Hippocampal formation (tissue), 2 donors: ENCODE measurements at places on chromosomes 13 and 19.
A peak's percentile ranks its signal among the peaks of the same experiment; 100 is the strongest.

DNA sequence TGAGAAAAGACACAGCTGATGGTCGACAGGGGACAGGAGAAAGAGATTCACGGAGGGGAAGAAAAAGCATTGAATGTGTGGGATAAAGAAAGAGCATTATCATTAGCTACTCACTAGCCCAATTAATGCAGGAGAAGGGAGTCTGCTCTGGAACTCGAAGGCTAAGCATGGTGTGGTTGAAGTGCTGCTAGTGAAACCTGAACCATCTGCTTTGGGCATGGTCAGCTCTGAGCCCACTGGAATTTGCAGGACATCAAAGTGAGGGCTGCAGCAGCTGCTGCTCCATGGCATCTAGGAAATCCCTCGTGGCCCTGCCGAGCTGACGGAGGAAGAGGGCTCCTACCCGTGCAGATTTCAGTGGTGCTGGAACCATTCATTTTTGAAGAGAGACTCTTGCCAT is 320.3 kb downstream of the ATP8A2 start:
- no peak for DNase-seq

GRCh38 chr13:108575430-108575829 is 54.0 kb upstream of the MYO16 start:
- no peak for DNase-seq

DNA sequence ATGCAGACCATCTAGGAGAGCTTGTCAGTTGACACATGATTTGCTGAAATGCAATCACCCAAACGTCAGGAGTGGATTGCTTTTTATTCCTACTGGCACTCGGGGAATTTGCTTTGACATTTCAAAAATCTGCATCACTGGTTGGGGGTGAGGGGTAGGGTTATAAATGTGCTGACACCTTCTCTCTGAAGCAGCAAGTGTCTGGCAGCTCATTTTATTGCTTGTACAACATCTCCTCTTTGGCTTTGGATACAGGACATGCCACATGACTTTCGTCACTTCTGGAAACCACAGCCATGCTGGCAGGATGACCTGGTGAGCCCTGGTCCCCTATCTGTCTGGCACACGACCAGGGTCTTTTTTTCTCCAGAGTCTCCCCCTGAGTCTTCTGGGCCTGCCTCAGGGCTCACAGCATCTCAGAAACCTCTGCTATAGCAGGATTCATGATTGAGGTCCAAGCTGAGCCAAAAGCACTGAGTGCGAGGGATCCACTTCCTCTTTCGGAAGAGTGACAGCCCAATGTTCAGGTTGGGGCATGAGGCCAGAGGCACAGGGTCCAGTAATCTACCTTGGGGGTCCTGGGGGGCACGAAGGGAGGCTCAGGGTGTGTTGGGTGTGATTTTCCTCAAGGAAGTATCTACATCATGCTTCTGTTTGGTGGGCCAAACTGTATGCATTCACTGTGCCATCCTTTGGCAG is 60.1 kb downstream of the HSPH1 start:
- DNase-seq: no peak

GRCh38 chr13:33182729-33183128 is 102.8 kb downstream of the STARD13 start:
- DNase-seq: no peak

DNA sequence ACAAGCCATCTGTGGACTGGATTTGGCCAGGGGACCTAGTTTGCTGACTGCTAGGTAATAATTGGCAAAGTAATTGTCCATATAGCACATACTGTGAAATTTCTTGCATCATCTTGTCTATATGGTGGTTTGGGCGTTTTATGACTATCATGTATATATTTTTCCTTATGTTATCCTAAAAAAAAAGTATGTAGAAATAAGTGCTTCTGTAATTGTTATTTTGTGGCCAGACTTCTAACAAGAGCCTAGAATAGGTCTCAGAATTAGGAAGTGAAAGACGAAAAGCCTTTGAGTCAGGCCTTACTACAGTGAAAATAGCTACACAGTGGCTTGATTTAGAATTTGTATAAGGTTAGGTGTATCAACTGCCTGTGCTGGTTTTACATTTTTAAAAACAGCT is 4.2 kb downstream of the FNDC3A start:
- DNase-seq: no peak

DNA sequence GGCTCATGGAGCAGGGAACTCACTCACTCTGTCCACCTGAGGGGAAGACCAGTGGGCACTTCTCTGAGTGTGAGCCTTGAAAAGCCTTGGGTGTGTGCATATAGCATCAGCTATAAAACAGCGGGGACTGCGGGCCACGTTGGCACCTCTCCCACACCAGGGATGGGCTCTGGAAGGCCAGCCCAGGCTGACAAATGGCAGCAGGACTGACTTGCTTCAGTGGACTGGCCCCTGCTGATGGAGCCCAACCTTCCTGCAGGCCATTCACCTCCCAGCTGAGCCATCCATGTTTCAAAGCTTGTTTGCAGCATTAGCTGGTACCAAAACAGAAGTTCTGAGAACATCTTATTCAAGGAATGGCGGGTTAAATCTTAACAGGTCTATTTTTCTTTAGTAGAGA is 21.0 kb downstream of the TSHZ3 start:
- DNase-seq: no peak

DNA sequence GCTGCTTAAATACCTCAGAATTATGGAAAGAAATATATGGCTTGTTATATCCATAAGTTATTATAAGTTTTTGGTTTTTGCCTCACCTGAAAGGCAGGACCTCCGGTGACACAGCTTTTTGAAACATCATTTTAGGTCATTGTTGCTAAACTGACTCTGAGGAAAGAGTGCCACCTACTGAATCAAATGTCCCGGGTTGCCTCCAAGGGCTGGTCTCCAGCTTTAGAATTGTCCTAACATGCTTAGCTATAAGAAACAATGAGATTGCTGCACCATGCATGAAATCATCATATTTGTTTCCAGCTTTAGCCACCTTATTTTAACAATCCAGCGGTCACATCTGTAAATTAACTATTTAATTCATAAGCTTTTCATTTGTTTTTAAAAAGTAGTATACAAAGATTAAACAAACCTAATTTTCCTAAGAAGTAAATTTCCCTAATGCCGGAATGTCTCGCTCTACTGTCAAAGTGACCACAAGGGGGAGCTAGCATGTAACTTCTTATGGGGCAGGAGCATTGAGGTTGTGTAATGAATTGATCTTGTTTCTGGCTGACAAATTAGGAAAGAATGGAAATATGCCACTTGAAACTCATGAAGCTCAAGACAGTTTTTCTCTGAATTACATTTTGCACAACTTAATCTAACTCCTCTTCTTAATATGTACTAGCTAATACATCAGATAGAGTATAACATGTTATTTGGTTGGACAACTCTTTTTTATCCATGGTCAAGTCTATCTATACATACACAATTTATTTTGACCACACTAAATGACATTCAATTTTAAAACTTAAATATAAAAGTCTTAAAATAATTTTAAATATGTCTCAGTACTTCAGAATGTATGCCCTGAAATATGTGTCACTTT is 6.7 kb upstream of the PCDH17 start:
- DNase-seq: peak; percentile 74

DNA sequence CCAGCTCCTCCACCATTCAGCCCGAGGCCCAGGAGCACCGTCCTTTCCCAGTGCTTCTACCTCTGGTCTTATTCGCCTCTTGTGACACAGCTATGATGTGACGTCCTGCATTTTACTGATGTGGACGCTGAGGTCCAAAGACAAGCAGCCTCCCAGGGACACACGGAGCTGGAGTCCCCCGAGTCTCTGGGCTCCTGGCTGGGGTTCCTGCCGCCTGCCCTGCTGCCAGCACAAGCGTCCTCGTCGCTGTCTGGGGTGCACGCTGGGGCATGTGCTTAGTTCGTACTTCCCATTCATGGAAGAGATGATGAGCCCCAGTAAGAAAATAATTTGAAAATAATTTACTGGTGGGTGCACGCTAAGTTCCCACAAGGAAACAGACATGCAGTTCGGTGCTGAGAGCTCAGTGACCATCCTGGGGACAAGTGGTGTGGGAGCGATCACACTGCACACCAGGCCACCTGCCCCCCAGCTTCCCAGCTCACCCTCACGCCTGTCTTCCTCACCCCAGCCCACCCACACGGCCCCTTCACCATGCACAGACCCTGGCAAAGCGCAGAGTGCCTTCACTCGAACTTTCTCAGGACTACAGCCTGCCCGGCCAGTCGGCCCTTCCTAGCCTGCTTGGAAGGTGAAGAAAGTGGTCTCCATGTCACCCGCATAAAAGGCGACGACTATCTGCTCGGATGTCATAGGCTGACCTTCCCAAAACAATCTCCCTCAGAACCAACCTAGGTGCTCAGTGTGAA is 14.2 kb upstream of the CFAP97D2 start:
- DNase-seq: no peak

DNA sequence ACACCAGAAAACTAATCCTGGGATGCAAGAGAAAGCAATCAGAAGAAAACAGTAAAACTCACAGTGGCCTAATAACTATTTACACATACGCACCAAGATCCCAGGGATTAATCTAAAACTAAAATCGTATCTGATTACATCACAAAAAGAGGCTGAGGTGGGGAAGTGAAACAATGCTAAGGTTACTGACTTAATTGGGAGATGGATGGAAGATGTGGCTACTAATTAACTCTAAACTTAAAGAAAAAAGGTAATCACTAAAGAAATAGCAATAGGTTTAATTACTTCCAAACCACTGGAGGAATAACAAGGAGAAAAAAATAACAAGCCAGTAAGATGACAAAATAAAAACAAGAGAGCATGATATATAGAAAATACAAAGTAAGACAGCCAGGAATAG is 50.4 kb downstream of the NUFIP1 start:
- no peak for DNase-seq

DNA sequence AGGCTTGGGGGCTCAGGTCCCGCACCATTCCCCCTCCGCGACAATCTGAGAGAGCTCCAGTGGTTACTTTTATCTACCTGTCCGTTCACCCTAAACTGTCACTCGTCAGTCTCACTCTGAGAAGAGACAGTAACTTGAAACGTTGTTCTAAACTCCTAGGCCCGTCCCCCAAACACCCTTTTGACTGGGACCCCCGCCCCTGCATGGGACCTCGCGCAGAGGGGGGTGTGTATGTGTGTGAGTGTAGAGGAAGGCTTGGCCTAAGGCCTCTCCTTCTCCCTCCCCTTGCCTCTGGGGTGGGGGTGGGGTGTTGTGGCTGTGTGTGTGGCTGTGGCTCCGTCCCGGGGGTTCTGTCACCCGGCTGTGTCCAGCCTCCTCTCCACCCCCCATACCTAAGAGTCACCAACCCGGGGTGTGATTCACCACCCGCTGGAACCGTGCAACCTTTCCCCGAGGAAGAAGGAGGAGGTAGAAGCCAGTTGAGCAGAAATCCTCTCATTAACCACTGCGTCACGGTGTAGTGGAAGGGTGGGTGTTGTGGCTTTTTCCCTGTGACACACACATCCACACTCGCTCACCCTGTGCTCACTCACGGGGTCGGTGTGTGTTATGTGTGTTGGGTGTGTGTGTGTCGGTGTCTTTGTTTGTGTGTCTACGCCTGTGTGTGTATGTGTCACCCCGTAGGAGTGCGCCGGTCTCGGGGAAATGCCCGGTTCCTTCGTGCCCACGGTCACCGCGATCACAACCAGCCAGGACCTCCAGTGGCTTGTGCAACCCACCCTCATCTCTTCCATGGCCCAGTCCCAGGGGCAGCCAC is 2.4 kb downstream of the FOSB start:
- no peak for DNase-seq

- DNase-seq: no peak
Observed at GRCh38 chr13:40109351-40109844, 453.9 kb downstream of the COG6 start.

GRCh38 chr13:43401361-43401760 is 378.0 kb downstream of the DNAJC15 start:
- no peak for DNase-seq

- no peak for DNase-seq
Observed at GRCh38 chr13:78098249-78098648, 179.6 kb upstream of the EDNRB start.
